ENCODE measurements at places on chromosomes 12 and 14.
A peak's percentile ranks its signal among the peaks of the same experiment; 100 is the strongest.

GRCh38 chr14:32370714-32371113, 41.6 kb downstream of the AKAP6 start:
- DNase-seq, result peak; percentile 30

- no peak for DNase-seq
Observed at GRCh38 chr12:89523843-89524540, 604 bp downstream of the GALNT4 start.

- DNase-seq, result no peak
Observed at GRCh38 chr12:105831372-105831771, 307.4 kb downstream of the NUAK1 start.

- DNase-seq, result no peak
Observed at GRCh38 chr14:101034986-101035385, 131.5 kb upstream of the RTL1 start.

DNA sequence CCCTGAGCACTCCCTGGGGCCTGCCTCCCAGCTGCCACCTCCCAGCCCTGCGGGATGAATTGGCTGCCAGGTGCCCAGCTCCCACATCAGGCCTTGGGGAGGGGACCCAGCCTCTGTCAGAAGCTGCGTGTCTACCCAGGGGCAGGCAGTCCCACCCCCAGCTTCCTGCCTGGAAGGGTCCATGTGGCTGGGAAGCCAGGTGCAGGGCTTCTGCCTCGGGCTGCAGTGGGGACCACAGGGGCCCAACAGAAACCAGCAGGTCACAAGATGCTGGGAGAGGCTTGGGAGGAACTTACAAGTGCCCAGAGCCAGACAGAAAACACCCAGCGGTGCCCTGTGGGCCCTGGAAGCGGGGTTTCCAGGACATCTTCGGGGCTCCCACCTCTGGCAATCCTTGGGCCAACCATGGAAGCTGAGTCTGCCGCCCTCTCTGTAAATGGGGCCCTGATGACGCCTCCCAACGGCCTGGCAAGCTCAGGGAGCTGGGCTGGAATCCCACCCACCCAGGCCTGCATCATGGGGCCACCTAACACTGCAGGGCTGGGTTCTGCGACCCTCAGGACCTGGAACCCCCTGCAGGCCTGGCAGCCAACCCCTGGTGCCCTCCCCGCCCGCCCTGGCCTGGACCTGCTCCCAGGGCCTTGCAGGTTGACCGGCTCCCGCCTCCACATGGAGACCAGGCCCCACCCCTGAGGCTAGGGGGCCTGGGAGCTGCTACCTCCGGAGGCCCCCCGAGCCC, 36.6 kb downstream of the CCNK start:
- no peak for DNase-seq

DNA sequence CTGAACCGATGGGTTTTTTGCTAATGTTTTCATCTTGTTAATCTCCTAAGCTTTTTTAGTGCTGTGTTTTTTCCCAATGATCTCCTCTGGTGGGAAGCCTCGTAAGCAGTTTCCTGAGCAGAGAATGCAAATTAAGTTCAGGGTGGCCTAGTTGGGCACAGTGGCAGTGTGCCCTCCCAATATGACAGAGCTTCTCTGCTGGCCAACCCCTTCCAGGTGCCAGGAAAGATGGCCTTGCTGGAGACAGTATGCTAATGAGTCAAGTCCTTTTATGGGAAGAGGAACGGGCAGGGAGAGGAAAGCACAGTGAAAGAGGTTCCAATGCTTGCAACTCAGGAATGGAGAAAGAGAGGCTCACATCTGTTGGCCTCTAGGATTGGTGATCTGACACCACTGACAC, 115.8 kb downstream of the GCH1 start:
- DNase-seq, result no peak
